ENCODE measurements at places on chromosomes 4 and X.
A peak's percentile ranks its signal among the peaks of the same experiment; 100 is the strongest.

DNA sequence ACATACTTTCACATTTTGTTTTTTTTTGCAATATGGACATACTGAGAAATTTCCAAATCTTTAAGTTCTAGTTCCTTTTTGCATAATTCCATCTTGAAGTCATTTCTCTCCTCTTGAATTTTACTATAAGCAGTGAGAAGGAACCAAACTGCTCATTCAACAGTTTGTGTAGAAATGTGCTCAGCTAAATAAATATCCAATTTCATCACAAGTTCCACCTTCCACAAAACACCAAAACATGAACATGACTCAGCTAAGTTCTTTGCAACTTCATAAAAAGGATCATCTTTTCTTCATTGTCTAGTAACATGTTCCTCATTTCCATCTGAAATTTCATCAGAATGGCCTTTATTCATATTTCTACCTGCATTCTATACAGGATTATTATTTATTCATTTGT, 77.3 kb upstream of the FGF13 start:
- no peak for DNase-seq

GRCh38 chr4:82360298-82361177, 13.3 kb downstream of the HNRNPD start:
- DNase-seq, result peak; percentile 34

GRCh38 chrX:3134316-3134945, 93.2 kb downstream of the ARSF start:
- no peak for DNase-seq

DNA sequence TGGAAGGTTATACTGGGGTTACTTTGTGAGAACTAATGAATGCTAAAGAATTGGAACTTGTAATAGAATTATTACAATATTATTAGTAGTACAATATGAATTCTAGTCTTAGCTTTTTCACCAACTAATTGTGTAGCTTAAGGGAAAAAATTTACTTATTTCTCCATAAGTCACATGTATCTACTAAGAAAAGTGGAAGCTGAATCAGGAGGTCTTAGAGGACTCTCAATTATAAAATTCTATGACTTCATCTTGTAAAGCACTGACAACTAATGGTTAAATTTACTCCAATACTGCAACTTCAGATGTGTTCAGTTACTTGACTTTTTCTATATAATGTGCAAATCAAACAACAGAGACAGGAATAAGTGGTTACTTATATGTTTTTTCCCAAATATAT, 899 bp upstream of the TMPRSS11D start:
- no peak for DNase-seq

GRCh38 chr4:163606896-163607691, 112.6 kb downstream of the TMA16 start:
- no peak for DNase-seq

DNA sequence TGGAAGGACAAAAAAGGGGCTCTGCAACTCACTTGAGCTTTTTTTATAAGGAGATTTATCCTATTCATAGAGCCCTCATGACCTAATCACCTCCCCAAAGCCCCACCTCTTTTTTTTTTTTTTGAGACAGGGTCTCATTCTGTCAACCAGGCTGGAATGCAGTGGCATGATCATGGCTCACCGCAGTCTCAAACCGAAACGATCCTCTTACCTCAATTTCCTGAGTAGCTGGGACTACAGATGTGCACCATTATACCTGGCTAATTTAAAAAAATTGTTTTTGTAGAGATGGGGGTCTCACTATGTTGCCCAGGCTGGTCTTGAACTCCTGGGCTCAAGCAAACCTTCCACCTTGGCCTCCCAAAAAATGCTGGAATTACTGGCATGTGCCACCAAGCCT, 61.6 kb upstream of the PDGFRA start:
- no peak for DNase-seq

GRCh38 chr4:69731241-69731640, 29.2 kb downstream of the SULT1B1 start:
- no peak for DNase-seq

DNA sequence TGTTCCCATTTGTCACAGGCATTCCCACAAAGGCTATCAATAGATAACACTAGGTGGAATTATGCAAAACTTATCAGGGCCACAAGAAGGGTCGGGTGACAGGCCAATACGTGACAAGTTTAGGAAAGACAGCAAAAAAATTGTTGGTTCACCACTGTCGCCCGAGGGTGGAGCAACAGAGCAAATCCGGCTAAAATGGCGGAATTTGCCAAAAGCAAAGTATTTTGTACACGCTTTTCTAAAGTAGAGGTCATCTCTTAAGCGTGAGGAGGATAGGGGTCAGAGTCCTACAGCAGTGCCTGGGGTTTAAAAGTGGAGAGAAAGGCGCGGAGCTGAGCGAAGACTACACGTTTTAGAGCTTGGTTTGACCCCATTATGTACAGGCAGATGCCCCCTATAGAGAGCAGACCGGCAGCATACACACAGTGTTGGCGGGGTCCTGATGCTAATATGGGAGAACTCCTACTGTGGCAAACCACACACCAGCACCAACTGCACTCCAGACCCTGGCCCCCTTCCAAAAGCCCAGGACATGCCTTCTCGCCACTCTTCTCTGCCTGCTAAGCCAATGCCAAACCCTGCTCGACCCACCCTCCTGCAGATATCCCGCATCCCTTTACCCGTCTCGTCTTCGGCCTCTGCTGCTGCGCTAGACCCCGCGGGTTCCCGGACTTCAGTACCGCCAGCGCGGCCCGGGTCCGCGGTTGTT, 733 bp downstream of the CCNA2 start:
- DNase-seq, result peak; percentile 48

- no peak for DNase-seq
Measured at GRCh38 chrX:24232796-24233195, 81.1 kb downstream of the SUPT20HL2 start.

- DNase-seq, result no peak
Measured at GRCh38 chrX:16186380-16187007, 19.2 kb downstream of the MAGEB17 start.

GRCh38 chrX:22648281-22648680, 351.5 kb upstream of the DDX53 start:
- DNase-seq, result no peak

- DNase-seq, result no peak
Measured at GRCh38 chr4:20256381-20256881, 4.7 kb downstream of the SLIT2 start.

DNA sequence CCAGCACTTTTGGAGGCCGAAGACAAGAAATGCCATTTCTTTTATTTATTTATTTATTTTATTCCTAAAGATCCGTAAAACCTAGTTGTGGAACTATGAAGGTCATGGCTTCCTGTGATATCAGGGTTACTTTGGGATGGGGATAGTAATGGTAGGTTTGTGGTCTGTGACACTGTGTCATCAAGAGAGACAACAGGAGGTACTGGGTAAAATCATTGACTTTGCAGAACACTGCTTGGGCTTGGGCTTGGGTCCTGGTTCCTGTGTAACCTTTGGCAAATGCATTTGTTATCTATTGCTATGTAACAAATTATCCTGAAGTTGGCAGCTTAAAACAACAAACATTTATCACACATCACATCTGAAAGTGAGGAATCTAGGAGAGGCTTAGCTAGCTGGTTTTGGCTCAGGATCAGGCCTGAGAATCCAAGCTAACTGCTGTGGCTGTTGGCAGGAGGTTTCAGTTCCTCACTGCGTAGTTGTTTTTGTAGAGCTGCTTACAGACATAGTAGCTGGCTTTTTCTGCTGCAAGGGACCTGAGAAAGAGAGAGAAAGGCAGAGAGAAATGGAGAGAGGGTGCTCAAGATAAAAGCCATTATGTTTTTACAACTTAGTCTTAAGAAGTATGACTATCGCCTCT, 576.4 kb upstream of the SLIT2 start:
- DNase-seq, result peak; percentile 52

GRCh38 chr4:104412344-104412743, 82.3 kb downstream of the CXXC4 start:
- DNase-seq, result no peak

- no peak for DNase-seq
Measured at GRCh38 chrX:153938226-153938786, 3.5 kb upstream of the NAA10 start.

GRCh38 chrX:78595901-78596502, 63.1 kb downstream of the RTL3 start:
- no peak for DNase-seq
